ENCODE measurements at places on chromosomes 11 and 22.

DNA sequence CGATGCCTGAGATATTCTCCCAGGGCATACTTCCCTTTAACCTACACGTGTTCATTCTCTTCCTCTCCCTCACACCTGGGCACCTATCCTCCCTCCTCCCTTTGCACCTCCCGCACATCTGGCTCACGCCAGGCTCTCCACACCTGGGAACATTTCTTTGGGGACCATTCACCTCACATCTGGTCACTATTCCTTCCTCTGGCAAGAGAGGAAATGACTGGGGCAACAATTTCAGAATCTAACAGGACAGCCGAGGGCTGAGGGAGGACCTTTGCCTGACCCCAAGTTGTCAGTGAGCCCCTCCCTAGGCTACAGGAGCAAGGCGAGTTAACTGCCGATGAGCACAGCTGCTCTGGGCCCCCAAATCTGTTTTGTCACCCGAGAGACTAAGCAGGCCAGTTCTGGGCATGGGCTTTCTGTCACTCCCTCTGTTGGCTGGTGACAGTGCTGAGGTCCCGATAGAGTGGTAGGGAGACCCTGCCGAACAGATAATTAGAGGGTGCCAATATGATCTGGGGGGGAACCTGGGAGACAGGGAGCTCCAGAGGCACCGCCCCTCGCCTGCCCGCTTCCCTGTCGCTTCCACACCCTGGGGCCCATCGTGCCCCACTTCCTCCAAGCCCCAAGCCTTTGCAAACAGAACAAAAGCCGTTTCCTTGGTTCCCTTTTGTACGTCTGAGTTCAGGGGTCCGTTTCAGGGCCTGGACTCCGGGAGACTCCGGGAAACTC lies 45.6 kb downstream of the EIF3F start:
- no peaks in the 10 kb centered on the region for H3K36me3 ChIP-seq
- H3K4me3 ChIP-seq: no peak overlapping the region
- H3K4me1 ChIP-seq: peaks cover 8% of the 10 kb centered on the region
- DNase-seq: no peak
- H3K27ac ChIP-seq: no peak overlapping the region

- H3K4me3 ChIP-seq: no peak overlapping the region
- H3K4me1 ChIP-seq: no peaks in the 10 kb centered on the region
- no peak overlapping the region for H3K27ac ChIP-seq
- no peak for DNase-seq
- H3K36me3 ChIP-seq: no peaks in the 10 kb centered on the region
Measured at GRCh38 chr11:23284631-23285030, 424.4 kb upstream of the CCDC179 start.

- H3K4me3 ChIP-seq: peak overlapping the region; percentile 26
- peaks cover 30% of the 10 kb centered on the region for H3K4me1 ChIP-seq
- no peak for DNase-seq
- H3K36me3 ChIP-seq: no peaks in the 10 kb centered on the region
Measured at GRCh38 chr11:43580735-43581369, 99.7 kb upstream of the HSD17B12 start.

DNA sequence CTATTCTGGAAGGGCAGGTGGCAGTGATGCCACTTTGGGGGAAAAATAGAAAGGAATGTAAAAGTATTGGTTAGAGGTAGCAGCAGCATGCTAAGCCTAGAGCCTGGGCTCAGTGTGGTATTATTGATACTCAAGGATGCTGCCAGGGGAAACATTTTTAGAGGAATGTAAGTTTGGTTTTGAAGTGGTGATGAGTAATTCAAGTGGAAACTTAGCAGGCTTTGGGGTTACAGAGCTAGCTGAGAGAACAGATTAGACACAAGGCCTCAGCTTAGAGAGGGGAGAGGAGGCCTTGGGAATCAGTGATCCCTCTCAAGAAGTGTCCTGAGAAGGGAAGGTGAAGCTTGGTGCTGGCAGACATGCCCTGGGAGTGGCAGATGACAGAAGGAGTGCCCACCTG lies 32.9 kb upstream of the DDI1 start:
- H3K27ac ChIP-seq: no peak overlapping the region
- no peak overlapping the region for H3K4me3 ChIP-seq
- no peaks in the 10 kb centered on the region for H3K27me3 ChIP-seq
- H3K4me1 ChIP-seq: no peaks in the 10 kb centered on the region
- H3K36me3 ChIP-seq: no peaks in the 10 kb centered on the region

DNA sequence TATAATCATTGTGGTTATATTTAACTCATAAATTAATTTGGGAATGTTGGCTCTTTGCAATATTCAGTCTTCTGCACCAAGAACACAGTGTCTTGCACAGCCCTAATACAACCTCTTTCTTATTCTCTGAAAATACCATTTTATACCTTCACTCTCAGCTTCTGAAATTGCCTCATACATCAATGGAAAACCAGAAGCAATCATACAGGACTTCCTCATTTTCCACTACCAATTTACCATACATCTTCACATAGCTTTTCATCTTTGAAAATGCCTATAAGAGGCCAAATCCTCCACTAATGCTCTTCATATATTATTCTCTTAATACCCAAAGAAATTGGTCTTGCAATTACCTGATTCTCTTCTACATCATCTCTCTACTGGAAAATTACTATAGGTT lies 4.3 kb upstream of the OR2AG1 start:
- H3K36me3 ChIP-seq: no peaks in the 10 kb centered on the region
- no peaks in the 10 kb centered on the region for H3K27me3 ChIP-seq
- H3K4me1 ChIP-seq: no peaks in the 10 kb centered on the region
- H3K4me3 ChIP-seq: no peak overlapping the region

- H3K36me3 ChIP-seq: peaks cover 7% of the 10 kb centered on the region
- peaks cover 37% of the 10 kb centered on the region for H3K4me1 ChIP-seq
- H3K4me3 ChIP-seq: no peak overlapping the region
- peak; percentile 1 for DNase-seq
- H3K27me3 ChIP-seq: no peaks in the 10 kb centered on the region
- no peak overlapping the region for H3K27ac ChIP-seq
Measured at GRCh38 chr11:298406-299065, 790 bp downstream of the IFITM5 start.

DNA sequence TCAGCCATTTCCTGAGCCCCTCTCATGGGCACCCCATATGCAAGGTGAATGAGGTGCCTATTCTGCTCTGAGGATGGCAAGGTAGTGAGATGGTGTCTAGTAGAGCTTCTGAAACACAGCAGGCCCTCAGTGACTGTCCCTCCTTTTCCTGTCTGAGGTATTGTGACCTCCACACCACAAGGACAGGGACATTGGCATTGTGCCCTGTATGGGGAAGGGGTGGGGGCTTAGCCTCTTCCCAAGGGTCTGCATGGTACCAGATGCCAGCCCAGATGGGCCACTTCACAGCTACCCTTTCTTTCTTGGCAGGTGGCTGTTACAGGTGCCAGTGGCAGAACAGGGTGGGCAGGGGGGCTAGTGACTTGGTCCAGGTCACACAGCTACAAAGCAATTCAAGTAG lies 78.8 kb downstream of the CABIN1 start:
- no peak overlapping the region for H3K27ac ChIP-seq
- no peak for DNase-seq
- H3K36me3 ChIP-seq: peaks cover 88% of the 10 kb centered on the region
- H3K27me3 ChIP-seq: no peaks in the 10 kb centered on the region

DNA sequence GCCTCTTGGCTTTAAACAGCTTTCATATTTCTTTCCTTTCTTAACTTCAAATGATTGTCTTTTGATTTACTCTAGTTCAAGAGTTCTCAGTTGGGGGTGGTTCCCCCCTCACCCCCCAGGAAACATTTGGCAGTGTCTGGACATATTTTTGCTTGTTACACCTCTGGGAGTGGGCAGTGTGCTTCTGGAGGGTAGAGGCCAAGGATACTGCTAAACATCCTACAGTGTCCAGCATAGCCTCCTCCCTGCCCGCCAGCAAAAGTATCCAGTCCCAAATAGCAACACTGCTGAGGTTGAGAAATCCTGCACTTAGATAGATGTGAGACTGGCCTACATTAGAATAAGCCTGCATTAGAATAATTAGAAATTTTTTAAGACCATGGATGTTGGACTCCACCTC lies 3.2 kb downstream of the PPP6R3 start:
- peaks cover 68% of the 10 kb centered on the region for H3K4me1 ChIP-seq
- no peak overlapping the region for H3K27ac ChIP-seq
- no peak overlapping the region for H3K4me3 ChIP-seq
- H3K27me3 ChIP-seq: no peaks in the 10 kb centered on the region
- H3K36me3 ChIP-seq: no peaks in the 10 kb centered on the region

GRCh38 chr11:8229299-8230177 lies 34.1 kb downstream of the LMO1 start:
- DNase-seq: no peak
- H3K27ac ChIP-seq: no peak overlapping the region
- H3K36me3 ChIP-seq: no peaks in the 10 kb centered on the region
- no peaks in the 10 kb centered on the region for H3K27me3 ChIP-seq

DNA sequence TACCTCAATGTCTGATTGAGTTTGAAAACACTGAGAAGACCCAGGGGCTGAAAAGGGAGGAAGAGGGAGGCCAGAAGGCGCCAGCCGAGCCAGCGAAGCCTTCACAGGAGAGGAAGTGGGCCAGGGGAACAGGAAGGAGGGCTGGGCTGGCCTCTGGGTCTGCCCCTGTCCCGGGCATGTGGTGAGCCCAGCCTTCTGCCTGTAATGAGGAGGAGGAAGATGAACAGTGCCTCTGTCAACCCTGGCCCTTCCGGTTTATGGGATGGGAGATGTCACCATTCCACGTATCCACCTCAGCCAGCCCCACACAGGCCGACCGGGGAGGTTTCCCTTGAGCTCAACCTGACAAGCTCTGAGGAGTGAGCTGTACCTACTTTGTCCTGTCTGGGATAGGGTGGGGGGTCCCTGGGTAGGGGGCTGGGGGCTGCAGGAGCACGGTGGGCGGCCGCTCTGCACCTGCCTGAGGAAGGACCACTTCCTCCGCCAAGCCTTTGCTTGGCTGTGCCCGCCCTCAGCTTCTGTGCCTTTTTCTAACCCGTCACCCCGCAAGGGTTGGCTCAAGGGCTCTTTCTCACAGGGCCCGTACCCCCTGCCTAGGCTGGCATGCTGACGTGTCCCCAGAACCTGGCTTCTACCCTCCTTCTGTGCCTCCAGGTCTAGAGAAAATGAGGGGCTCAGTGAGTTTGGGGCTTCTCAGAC lies 2.0 kb downstream of the PARVG start:
- peak; percentile 12 for DNase-seq
- H3K4me1 ChIP-seq: peaks cover 37% of the 10 kb centered on the region
- H3K27ac ChIP-seq: peak overlapping the region; percentile 77
- H3K36me3 ChIP-seq: peaks cover 29% of the 10 kb centered on the region
- H3K27me3 ChIP-seq: no peaks in the 10 kb centered on the region
